ENCODE measurements at places on chromosomes 16 and 17. TPM values are rescaled to one million over a fixed set of nuclear protein-coding genes. Genes with fewer than 3 reads are reported as not detected.

Gene CX3CL1
- not detected for total RNA-seq

Gene SCGB1C2
- not detected for total RNA-seq

Gene RASD1
- total RNA-seq: not detected

- DNase-seq: no peak
Observed at GRCh38 chr17:51250314-51250840, 9.5 kb downstream of the MBTD1 start.

DNA sequence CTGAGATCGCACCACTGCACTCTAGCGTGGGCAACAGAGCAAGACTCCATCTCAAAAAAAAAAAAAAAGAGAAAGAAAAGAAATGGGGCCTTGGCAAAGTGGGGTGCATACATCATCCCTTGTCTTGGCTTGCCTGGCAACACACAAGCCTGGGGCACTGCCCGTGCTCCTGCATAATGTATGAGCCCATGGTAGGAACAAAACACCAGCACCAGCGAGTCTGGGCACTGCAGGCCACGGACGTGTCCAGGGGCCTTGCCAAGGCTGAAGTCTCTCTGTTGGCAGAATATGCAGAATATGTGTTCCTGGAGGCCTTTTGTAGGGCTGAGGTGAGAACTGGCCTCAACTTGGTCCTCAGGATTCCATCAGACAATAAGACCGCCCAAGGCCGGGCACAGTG is 15.7 kb upstream of the ALDOA start:
- no peak for DNase-seq

Measured in OCI-LY7 (cell line).